OCI-M1 (cell line): ENCODE measurements at places on chromosomes 13 and 19.

DNA sequence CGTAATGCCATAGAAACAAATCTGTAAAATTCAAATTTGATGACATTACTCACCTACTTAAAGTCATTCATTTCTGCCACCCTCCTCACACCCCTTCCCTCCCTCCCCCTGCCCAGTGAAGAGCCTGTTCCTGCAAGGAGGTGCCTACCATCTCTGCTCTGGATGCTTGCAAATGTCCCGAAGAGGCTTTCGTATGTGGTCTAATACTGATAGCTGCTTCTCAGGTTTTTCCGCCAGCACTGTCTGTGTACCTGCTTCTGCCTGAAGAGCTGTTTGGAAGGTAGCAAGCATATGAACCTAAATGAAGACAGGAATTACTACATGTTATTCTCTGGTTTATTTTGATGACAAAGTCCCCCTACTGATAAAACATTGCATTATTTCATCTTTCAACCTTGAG is 57.1 kb downstream of the GPALPP1 start:
- DNase-seq, result no peak

DNA sequence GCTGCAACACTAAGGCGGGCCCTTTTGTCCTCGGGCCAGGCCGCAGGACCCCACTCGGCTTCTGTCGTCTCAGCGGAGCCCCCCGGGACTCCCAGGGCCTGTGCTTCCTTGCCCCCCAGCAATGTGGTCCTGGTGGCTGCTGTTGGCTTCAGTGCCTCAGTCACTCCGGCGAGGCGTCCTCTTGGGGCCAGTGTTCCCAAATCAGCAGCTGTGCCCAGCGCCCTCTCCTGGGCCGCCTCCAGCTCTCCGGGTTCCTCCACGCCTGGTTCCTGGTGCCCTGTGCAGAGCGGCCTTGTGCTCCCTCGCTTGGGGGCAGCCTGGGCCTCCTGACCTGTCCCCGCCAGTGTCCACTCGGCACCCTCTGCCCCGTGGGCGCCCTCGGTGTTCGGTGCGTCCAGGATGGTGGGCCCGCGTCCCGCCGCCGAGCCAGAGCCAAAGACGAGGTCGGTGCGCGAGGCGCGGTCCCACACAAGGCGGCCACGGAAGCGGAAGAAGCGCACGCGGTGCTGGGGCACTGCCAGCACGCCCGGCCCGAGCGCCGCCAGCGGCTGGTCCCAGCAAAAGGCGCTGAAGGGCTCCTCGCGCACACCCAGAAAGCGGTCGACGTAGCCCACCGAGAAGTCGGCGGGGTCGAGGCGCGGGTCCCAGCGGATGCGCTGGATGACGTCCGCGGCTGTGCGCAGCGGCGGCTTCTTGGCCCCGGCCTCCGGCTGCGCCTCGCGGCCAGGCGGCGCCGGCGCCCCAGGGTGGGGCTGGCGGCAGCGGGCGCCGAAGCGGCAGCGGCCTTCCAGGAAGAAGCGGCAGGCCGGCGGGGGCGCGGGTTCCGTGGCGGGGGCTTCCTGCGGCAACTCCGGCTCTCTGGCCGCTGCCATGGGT is 685 bp downstream of the LENG9 start:
- DNase-seq, result peak; percentile 89

GRCh38 chr19:307111-307531 is 15.9 kb upstream of the PLPP2 start:
- no peak for DNase-seq

- no peak for DNase-seq
These were observed 59.9 kb upstream of the C13orf46 start for GRCh38 chr13:114033541-114034315.

DNA sequence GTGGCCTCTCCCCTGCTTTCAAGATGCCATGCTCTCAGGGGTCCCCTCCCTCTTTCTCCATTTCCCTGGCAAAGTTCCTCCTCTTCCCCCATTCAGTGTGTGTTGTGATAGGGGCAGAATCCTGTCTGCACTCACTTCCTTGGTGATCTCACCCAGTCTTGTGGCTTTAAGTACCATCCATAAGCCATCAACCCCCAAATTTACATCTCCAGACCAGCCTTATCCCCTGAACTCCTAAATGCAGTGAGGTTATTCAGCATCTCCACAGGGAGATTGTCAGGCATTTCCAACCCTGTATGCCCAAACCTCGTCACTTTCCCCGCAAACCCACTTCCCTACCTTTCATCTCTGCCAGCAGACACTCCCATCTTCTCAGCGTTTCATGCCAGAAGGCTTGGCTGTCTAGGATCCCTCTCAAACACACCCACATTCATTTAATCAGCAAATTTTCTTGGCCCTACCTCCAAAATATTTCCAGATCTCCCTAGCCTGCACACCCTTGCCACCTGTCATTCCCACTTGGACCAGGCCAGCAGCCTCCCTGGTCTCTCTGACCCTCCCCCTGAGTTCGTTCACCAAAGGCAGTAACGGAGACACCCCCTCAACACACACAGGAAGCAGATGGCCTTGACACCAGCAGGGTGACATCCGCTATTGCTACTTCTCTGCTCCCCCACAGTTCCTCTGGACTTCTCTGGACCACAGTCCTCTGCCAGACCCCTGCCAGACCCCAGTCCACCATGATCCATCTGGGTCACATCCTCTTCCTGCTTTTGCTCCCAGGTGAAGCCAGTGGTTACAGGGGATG is at the start of gene HCST:
TSS of gene HCST (plus strand) at position 676 of the 808 bp plus-strand sequence. CDS start at position 741, 65 bp downstream.
- DNase-seq, result peak; percentile 19

DNA sequence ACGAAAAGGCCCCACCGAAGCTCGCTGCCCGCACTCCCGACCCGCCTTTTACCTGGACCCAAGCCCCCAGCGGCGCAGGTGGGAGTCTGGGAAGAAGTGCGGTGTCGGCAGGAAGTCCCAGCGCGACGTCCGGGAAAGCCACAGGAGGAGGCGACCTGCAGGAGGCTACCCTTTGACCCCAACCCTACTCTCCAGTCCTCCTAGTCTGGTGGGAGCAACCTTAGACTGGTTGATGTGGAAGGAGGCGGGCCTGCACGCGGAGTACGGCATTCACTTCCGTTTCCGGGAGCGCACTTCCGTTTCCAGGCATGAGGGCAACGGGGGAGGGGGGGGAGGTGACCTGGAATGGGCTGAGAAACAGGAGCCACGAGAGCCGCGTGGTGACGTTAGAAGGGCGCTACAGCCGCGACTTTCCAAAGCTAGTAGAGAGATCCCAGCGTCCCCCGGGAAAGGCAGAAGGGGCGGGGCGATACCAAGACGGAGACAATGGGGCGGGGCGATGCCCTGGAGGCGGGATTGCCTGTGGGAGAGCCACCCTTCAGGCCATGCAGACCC is 28.5 kb downstream of the ZNF266 start:
- DNase-seq, result peak; percentile 99

GRCh38 chr13:86108334-86108733 is 309.1 kb upstream of the SLITRK6 start:
- DNase-seq, result no peak

DNA sequence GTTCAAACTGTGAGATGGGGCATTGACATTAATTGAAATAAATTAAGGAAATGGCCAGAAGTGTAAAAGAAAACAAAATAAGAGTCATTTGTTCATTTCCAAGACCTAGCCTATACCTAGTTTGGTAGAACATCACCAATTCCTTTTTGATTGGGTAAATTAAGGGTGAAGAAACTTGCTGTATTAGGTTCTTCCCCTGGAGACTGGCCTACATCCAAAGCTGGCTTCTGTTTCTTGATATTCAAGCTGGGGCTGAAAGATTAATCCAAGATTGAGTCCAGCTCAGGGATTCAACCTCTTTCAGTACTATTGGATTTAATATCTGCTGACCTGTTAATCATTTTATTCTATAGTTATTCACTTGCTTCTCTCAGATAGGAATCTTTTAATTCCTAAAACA is 183.2 kb downstream of the GPC6 start:
- no peak for DNase-seq
